ENCODE measurements at places on chromosomes 1 and 21.
A peak's percentile ranks its signal among the peaks of the same experiment; 100 is the strongest.

DNA sequence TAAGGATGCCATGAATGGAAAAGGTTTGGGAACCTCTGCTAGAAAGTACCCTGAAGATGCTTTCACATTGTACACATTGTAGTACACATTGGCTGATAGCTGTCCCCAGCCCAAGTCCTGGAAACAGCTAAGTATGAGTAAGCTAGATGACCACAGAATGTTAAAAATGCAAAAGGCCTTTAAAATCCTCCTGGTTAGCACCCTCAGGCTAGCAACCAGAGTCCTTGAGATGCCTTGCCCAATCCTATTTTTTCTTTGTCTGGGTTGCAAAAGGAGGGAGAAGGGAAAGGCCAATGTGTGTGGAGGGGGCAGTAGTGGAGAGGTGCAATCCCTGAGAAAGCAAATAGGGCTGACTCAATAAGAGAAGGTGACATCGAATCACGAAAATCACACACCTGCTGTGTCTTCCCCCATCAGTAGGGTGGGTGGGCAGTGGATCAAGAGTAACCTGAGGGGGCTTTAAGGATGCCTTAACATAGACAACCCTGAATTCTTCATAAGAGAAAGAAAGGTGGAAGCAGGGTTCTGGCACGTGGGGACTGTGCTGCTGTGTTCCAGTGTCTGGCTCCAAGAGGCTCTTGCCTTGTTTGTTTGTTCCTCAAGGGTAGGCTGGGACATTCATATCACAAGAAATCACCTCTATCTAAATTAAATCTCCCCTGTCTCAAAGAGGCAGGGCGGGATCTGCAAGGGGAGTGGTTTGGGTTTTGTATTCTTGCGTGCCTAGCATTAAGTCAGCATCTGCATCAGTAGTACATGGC lies 266.2 kb upstream of the PLXNA2 start:
- DNase-seq = peak; percentile 58

DNA sequence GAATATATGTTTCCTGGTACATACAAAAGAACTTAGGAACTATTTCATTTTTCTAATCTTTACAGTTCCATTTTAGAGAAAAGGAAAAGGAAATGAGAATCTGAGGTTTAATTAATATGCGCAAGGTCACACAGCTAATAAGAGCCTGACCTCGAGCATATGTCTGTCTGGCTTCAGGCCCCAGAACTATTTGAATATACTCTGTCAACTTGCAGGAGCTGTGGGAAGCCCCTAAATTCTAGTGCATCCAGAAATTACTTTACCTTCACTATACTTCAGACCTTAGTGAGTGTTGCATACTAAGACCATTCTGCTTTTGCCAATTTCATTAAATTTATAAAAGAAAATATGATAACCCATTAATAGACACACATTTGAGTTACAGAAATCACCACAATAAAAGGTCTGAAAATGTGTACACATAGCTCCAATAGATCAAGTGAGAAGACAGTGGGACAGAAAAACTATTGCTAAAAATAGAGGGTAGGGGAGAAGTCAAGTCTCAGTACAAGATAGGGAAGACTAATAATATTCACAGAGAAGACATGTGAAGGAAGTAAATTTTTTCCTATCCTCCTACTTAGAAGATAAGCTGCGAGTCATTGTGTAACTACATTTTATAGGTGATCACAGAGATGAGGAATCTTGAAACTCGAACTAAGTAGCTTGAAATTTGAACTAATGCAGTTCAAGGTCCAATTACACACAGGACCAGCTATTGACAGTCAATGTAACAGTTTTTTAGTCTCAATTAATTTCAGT lies 3.8 kb downstream of the RGS13 start:
- peak; percentile 45 for DNase-seq

- DNase-seq = no peak
Observed at GRCh38 chr1:235250430-235250829, 77.5 kb downstream of the ARID4B start.

- no peak for DNase-seq
Observed at GRCh38 chr1:34262023-34262853, 85.5 kb downstream of the C1orf94 start.

GRCh38 chr21:45573452-45574035 lies 31.3 kb upstream of the SLC19A1 start:
- DNase-seq = peak; percentile 56

GRCh38 chr1:88935522-88936222 lies 44.3 kb upstream of the GTF2B start:
- peak; percentile 40 for DNase-seq

GRCh38 chr1:116330342-116330652 lies 42.7 kb upstream of the ATP1A1 start:
- no peak for DNase-seq

DNA sequence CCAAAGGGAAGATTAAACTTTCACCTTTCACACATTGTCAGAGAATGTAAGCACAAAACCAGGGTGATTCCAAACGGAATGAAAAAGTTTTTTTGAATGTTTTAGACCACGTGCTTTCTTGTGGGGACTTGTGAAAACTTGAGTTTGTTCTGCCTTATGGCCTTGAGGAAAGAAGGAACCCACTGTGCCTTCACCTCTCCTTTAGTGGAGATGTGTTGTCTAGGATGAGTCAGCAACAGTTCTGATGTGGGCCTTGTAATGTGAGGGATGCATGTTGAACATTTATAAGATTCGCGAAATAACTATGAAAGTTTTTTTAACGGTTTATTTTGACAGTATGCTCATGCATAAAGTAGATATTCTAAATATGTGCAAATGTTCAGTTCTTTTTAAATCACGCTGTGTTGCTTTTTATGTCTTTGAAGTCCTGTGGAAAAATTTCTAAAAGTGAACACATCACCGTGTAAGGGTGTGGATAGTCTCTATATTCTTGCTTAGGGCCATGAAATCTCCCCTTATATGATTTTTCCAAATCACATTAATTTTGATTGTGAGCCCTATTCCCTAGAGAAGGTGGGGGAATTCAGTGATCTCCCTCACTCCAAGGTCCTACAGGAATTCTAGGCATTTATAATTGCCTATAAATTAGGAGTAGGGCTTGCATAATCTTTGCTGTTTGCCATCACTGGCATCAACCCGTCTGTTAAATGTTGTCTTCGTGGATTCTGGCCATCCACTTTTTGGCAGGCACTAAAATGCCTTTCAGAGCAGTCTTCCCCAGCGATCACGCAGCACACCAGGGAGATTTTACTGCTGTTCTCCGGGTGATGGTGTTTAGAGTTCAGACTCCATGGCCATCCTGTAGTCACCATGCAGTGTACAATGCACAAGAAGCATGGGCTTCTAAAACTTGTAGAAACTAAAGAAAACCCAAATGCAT lies 47.4 kb downstream of the PLA2G4A start:
- DNase-seq = no peak

DNA sequence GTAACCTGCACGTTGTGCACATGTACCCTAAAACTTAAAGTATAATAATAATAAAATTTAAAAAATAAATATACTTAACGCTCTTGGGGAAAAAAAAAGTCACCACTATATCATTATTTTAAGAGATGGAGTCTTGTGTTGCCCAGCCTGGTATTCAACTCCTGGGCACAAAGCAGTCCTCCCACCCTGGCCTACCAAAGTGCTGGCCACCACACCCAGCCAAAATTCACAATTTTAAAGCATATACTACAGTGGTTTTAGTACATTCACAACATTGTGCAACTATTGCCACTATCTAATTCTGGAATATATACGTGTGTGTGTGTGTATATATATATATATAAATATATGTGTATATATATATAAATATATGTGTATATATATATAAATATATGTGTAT lies 5.9 kb downstream of the HMGN2 start:
- DNase-seq = no peak

DNA sequence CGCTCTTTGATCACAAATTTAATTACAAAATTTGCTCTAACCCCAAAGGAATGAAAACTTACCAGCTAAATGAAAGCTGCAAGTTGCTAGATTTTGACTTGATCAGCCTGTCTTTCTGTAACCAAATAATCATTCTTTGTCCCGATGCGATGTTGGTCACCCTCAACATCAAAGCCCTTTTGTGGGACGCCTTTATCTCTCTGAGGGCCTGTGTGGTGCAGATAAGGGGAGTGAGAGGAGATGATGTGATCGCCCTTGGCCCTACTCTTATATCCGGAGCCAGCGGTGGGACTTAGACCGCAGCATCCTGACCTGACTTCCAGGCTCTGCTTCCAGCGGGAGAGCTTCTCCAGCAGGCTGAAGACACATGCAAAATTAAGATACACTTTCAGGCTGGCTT lies 19.3 kb upstream of the UMODL1 start:
- DNase-seq = no peak

GRCh38 chr1:12340544-12340930 lies 110.7 kb downstream of the VPS13D start:
- no peak for DNase-seq

Data from astrocyte of the spinal cord (primary cell).